GM23248 (cell line): ENCODE measurements at places on chromosomes 2 and 18. TPM values are rescaled to one million over a fixed set of nuclear protein-coding genes. Genes with fewer than 3 reads are reported as not detected.
A peak's percentile ranks its signal among the peaks of the same experiment; 100 is the strongest.

GRCh38 chr2:64263315-64263714 is 119.1 kb upstream of the PELI1 start:
- peak; percentile 86 for DNase-seq

GRCh38 chr2:231687133-231687852 is 21.0 kb upstream of the PTMA start:
- DNase-seq = peak; percentile 61

The LYPD6B gene
- 3.9 and 6.8 TPM in 2 replicates for total RNA-seq

The CROCC2 gene
- total RNA-seq = under 0.01 and 2.4 TPM in 2 replicates

The GRHL1 gene
- 0.32 and 0.38 TPM in 2 replicates for total RNA-seq

- DNase-seq = no peak
Observed at GRCh38 chr2:101817481-101817880, 120.0 kb downstream of the MAP4K4 start.

The FAM110C gene
- not detected in 2 replicates for total RNA-seq

DNA sequence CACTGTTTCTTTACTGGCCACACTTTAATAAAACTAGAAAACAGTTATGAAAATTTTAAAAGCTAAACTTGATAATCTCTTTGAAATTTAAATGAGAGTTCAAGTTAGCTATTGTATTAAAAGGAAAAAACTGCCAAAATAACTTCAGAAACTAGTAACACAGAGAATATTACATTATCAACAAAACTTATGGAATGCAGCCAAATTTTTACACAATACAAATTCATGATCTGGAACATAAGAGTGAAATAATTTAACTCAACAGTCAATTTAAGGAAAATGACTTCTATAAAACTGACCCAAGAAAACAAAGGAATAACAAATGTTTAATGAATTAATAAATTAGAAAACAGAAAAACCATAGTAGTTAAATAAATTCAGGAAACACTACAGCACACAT is 65.0 kb downstream of the TCF4 start:
- no peak for DNase-seq

The ALPP gene
- not detected in 2 replicates for total RNA-seq

The KIF1A gene
- under 0.01 TPM in 1 of 2 replicates, not detected in the other for total RNA-seq
